ENCODE measurements at places on chromosomes 16 and 17. TPM values are rescaled to one million over a fixed set of nuclear protein-coding genes. Genes with fewer than 3 reads are reported as not detected.
A peak's percentile ranks its signal among the peaks of the same experiment; 100 is the strongest.

TEKT1 gene
- not detected for total RNA-seq

CHST5 gene
- not detected for total RNA-seq

MYH2 gene
- total RNA-seq = not detected

HOXB7 gene
- total RNA-seq = not detected

MC1R gene
- 1.6 TPM for total RNA-seq

TSPOAP1 gene
- total RNA-seq = 0.26 TPM

CIITA gene
- total RNA-seq = 0.13 TPM

- no peak for DNase-seq
Measured at GRCh38 chr16:19717314-19717713, 713 bp downstream of the KNOP1 start.

DNA sequence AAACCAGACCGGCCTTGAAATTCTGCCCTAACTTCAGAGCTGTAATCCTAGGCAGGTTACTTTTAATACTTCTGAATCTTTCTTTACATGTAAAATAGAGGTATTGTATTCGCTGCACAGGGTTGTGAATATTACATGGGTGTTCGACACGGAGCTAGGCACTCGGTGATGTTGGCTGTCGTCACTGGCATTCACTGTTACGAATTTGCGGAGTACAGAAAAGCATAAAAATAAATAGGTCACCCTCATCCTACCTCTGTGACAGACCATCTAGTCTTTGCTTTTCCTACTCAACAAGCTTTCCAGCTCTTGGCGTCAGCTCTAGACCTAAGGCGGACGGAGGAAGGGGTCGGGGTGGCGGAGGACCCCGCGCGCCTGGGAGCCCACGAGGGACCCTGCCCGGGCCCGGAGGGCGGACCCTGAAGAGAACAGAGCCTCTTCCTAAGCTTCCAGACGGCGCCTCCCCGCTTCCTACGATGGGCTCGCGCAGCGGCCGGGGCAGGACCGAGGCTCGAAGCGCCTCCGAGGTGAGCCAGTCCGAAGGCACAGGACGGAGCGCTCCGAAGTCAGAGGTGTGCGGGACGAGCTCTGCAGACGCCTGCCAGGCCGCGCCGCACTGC, 879 bp upstream of the SPG7 start:
- DNase-seq = no peak

GRCh38 chr16:10332241-10332640, 53.6 kb upstream of the ATF7IP2 start:
- no peak for DNase-seq

DNA sequence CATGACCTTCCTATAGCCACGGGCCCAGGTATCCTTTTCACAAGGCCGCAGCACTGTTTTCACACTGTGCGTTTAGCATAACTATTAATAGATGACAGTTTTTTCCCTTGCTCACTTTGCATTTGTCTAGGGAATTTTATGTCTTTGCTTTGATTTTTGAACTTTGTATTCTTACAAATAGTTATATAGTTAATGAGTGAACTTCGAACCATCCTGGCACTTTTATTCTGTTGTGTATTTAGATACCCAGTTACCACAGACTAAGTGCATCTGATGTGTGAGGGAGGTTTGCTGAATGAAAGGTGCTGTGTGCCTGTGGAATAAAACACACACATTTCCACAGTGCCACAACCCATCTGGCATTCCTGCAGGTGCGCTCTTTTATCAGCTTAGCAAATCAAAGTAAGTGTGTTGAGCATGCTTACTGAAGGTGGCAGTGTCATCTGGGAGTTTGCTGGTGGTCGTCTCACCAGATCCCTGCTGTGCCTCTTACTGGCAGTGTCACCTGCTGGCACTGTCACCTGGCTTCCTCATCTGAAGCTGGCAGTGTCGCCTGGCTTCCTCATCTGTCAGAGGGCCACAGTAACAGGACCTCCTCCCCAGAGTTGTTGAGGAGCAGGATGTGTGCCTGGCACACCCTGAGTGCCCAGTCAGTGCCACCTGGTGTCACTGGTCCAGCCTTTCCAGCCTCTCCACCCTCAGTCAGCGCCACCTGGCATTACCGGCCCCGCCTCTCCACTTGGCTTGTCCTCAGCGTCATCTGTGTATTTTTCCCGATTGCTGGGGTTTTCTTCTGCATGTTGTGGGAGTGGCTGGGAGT, 37.6 kb downstream of the USP10 start:
- DNase-seq = no peak

- no peak for DNase-seq
Measured at GRCh38 chr17:46039592-46040186, 40.6 kb downstream of the STH start.

- DNase-seq = peak; percentile 27
Measured at GRCh38 chr17:69141431-69142174, at the start of gene ABCA6. Gene ABCA6 (minus strand): TSS chr17:69141895. CDS start chr17:69140703, 1,192 bp downstream.

DNA sequence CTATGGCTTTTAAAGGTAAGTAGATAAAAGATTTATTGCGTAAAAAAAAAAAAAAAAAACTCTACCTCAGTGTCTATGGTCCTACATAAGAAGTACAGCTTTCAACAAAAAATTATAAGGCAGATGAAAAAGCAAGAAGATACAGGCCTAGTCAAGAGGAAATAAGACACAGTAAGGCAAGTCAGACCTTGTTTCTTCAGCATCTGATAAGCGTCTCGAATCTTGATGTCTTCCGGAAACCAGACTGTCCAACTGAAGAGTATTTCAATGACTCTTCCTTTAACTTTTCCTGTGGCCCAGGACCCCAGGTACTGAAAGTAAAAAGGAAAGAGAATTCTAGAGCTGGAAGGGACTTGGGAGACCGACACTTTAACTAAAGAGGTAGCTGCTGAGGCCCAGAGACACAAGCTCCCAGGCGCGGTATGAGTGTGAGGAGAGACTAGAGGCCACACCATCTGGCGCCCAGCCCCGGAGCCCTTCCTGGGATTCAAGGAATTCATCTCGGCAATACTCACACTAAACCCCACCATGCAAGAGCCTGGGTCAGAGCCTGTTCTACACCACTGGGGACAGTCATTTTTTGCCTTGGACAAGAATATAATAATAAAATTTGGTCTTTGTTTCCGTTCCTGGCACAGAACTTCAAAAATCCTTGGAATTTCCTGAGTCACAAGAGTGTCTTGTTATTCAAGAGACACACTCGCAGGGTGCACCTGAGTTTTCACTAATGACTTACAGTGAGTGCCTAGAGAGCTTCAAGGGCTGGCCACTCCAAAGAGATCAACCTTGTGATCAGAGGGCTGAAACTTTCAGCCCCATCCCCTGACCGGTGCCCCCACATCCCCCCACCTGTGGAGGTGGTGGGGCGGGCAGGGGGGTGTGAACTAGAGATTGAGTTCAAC, 18.6 kb downstream of the GGA2 start:
- DNase-seq = peak; percentile 71

- DNase-seq = no peak
Measured at GRCh38 chr17:2171702-2172076, 116.8 kb downstream of the HIC1 start.

GRCh38 chr16:57614536-57614935, 13.9 kb upstream of the ADGRG1 start:
- DNase-seq = no peak

DNA sequence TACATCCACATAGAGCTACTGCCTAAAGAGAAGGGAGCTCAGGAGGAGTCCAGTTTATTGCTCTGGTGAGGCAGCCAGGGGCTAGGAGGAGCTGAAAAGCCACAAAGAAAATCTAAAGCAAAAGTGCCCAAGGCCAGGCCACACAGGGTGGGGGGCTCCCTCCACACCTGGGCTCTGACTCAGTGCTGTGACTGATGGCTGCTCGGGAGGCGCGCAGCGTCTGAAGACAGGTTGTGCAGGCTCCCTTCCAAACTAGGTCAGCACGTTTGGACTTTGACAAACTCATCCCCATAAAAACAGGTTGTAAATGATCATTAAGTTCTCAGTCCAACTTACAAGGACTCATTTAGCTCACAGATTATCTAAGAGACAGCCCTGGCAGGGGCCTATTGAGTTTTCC, 22.2 kb upstream of the LCMT1 start:
- DNase-seq = no peak

GRCh38 chr17:35164716-35165115, 17.1 kb downstream of the UNC45B start:
- no peak for DNase-seq

- DNase-seq = no peak
Measured at GRCh38 chr17:19766421-19767270, 18.5 kb upstream of the ALDH3A1 start.

DNA sequence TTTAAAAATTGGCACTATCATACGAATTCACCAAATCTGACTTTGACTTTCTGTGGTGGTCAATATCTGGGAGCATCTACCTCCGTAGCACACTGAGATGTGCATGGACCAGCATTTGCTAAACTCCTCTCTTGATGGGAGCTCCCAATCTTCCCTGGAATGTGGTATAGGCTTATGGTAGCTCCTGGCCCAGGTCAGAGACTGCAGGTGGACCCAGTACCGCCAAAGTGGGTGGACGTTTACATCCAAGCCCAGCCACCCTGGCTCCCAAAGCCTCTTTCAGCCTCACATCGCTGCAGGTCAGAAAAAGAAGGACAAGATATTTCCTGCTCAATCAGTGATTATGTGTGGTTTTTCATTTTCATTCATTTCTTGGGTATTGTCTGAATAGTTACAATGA, 43.1 kb upstream of the NKD1 start:
- no peak for DNase-seq

DNA sequence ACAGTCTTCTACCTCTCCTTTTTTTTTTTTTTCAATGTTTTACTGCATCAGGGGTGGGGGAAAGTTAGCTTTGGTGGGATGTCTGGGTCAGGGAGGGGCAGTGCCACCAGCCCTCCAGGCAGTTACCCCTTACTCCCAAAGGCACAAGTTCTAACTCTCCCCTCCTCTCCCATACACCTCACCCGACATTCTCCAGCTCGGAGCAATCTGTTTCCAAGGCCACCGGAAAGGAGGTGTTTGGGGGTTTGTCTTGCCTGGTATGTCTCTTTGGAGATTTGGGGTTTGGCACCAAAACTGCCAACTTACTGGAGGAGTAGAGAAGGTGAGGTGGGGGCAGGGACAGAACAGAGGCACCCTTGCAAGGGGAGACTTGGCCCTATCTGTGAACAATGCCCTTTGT, 4.7 kb downstream of the DLX3 start:
- DNase-seq = no peak

DNA sequence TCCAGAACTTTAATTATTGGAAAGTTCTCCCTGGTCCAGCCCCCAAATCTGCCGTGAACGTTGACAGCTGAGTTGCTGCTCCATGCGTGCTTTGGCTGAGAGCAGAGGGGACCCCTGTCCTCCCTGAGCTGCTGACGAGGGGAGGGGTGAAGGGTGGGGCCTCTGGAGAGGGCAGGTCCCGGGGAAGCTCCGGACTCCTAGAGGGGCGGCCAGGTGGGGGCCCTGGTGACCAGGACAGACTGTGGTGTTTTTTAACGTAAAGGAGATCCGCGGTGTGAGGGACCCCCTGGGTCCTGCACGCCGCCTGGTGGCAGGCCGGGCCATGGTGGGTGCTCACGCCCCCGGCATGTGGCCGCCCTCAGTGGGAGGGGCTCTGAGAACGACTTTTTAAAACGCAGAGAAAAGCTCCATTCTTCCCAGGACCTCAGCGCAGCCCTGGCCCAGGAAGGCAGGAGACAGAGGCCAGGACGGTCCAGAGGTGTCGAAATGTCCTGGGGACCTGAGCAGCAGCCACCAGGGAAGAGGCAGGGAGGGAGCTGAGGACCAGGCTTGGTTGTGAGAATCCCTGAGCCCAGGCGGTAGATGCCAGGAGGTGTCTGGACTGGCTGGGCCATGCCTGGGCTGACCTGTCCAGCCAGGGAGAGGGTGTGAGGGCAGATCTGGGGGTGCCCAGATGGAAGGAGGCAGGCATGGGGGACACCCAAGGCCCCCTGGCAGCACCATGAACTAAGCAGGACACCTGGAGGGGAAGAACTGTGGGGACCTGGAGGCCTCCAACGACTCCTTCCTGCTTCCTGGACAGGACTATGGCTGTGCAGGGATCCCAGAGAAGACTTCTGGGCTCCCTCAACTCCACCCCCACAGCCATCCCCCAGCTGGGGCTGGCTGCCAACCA, at the start of gene MC1R:
Gene MC1R, plus strand, starts transcription at position 410 of the 895 bp plus-strand sequence. Its CDS starts 397 bp downstream, at position 807.
- no peak for DNase-seq

DNA sequence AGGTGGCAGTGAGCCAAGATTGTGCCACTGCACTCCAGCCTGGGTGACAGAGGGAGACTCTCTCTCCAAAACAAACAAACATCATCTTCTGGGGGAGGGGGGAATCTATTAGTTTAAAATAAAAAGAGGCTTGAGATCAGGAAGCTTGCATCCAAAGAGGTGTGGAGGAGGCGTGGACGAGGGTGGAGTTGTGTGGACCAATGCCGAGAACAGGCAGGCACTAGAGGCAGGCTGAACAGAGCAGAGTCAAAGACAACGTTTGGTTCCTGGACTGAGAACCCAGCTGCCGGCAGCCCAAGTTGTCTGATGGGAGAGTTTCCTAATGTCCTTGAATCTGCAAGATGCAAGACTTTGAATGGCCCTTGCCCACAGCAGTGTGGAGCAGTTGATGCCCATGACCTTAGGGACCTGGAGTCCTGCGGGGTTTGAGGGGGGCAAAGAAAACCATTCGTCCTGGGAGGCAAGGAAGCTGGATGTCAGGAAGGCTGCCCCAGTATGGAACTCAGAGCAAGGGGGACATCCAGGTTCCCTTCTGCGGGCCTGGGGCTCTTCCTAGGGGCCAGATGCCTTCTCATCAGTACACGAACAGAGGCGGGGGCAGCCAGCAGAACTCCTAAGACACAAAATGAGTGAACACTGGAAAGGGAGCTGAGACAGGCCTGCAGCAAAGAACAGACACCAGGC, 9.2 kb downstream of the TBC1D16 start:
- no peak for DNase-seq

DNA sequence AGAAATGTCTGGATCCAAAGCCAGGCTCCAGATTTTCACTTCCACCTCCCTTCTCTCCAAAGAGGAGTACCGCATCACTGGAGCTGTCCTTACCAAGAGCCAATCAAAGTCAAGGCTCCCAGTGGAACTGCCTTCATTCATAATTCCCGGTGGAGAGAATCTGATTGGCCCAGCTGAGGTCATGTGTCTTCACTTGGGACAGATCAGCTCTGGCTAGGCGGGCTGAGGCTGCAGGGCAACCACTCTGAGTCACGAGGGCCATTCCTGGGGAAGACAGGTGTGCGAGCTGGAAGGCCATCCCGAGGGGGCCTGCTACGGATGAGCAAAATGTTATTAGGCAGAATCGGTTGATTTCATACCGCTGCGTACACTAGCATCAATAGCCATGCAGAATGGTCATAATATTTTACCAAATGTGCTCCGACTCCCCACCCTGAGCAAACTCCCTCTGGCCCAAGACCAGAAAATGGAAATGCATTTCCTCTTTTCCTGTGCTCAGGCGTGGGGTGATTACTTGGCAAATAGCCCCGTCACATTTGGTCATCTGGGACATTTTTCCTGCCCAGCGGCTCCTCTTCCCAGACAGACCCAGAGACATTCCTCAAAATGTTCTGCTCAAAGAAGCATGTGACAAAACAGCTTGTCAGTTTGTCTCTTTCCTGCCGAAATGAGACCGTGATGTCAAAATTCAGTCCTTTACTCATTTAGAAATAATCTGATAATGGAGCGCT, 111.1 kb downstream of the AIPL1 start:
- DNase-seq = no peak

- no peak for DNase-seq
Measured at GRCh38 chr17:2085648-2085949, 30.7 kb downstream of the HIC1 start.
